ENCODE measurements at places on chromosomes 16 and 17.

DNA sequence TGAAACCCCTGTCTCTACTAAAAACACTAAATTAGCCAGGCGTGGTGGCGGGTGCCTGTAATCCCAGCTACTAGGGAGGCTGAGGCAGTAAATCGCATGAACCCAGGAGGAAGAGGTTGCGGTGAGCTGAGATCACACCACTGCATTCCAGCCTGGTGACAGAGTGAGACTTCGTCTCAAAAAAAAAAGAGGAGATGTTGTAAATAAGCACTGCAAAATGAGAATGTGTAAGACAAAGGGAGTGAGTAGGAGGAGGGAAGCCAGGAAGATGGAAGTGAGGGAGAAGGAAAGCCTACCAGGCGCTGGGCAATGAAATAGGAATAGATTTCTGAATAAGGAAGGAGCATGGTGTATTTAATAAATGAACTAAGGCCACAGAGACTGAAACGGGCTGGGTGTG, 8.7 kb upstream of the PRPF8 start:
- DNase-seq = no peak

- no peak for DNase-seq
Measured at GRCh38 chr16:56087626-56088025, 103.7 kb upstream of the GNAO1 start.

- DNase-seq = no peak
Measured at GRCh38 chr16:30136971-30137605, 14.1 kb upstream of the MAPK3 start.

GRCh38 chr17:21149621-21150020, 22.9 kb downstream of the DHRS7B start:
- no peak for DNase-seq

GRCh38 chr17:37545486-37545885, 55.8 kb downstream of the DUSP14 start:
- no peak for DNase-seq

- no peak for DNase-seq
Measured at GRCh38 chr17:61735807-61736206, 127.5 kb downstream of the BRIP1 start.

- DNase-seq = no peak
Measured at GRCh38 chr17:16001226-16001897, 1.7 kb downstream of the TTC19 start.

DNA sequence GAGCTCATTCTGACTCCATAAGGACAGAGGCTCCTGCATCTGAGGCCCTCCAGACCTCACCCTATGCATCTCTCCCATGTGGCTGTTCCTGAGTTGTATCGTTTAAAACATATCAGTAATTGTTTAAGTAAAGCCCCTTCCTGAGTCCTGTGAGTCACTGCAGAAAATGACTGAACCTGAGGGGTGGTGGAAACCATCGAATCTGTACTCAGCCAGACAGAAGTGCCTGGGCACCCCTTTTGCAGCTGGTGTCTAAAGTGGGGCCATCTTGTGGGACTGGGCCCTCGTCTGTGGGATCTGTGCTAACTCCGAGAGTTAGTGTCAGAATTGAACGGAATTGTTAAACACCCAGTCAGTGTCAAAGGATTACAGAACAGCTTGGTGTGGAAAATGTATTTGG, 25.4 kb downstream of the CMTM3 start:
- no peak for DNase-seq

- DNase-seq = no peak
Measured at GRCh38 chr17:18040261-18040858, 1.2 kb downstream of the GID4 start.

- DNase-seq = no peak
Measured at GRCh38 chr16:75019007-75019406, 20.2 kb downstream of the ZNRF1 start.

Measured in renal cortical epithelial cell (primary cell).